PC-9 (cell line): ENCODE measurements at places on chromosomes 6 and 20. TPM values are rescaled to one million over a fixed set of nuclear protein-coding genes. Genes with fewer than 3 reads are reported as not detected.

The SAMD3 gene
- total RNA-seq = not detected in 2 replicates

The PRSS16 gene
- 32.3 and 32.5 TPM in 2 replicates for total RNA-seq

The UST gene
- total RNA-seq = 3.9 and 4.2 TPM in 2 replicates

The GABBR1 gene
- 36.3 and 43.6 TPM in 2 replicates for total RNA-seq

The BPIFB2 gene
- not detected in 2 replicates for total RNA-seq

The GMPR gene
- total RNA-seq = 2.0 and 2.4 TPM in 2 replicates

The RAB22A gene
- 22.6 and 28.9 TPM in 2 replicates for total RNA-seq

The TBP gene
- total RNA-seq = 10.6 and 11.2 TPM in 2 replicates

The PTCRA gene
- total RNA-seq = not detected in 2 replicates

The RBM39 gene
- 354 and 379 TPM in 2 replicates for total RNA-seq

The TNF gene
- total RNA-seq = not detected in 2 replicates

GRCh38 chr6:131258816-131259476, 123.7 kb downstream of the AKAP7 start:
- DNase-seq = no peak

GRCh38 chr6:39924283-39924682, 10.0 kb downstream of the MOCS1 start:
- DNase-seq = no peak

GRCh38 chr20:5197847-5198650, 71.2 kb downstream of the CDS2 start:
- DNase-seq = no peak

DNA sequence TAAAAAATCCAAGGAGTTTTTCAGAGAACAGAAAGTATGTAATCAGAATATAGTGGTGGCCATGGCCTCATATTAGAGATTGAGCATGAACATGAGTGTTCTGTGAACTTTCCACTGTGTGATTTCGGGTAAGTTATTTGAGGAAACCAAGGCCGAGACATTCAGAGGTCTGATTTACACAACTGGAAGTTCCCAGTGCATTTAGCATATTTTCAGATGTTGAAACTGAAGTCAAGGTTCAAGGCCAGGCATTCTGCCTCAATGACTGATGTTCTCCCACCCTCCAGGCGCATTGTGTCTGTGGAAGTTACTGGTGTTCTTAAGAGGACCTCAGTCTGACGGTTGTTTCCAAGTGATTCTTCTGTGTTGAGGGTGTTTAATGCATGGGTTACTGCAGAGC, 26.2 kb downstream of the RNF144B start:
- DNase-seq = no peak

DNA sequence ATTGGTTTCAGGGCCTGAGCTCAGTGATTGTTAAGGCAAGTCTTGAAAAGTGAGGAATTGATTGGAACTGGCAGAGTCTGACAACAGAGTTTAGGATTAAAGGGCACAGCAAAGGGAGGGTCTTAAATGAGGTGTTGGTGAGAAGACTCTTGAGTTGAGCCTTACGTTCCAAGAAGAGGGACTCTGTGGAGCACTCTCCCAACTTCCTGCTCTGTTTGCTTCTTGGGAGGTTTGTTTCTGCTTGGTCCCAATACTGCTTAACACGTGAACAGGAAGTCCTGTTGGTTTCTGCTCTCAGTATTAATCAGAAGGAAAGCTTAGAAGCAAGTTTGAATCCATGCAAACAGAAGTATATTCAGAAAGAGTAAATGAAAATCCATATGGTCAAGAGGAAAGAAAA, 15.6 kb upstream of the SYNDIG1 start:
- DNase-seq = no peak

GRCh38 chr6:142331601-142332000, 29.8 kb downstream of the ADGRG6 start:
- DNase-seq = no peak

- no peak for DNase-seq
These were observed 16.8 kb downstream of the BCL2L1 start for GRCh38 chr20:31705598-31706597.

- DNase-seq = peak; percentile 82
These were observed 195.8 kb upstream of the ZNF184 start for GRCh38 chr6:27668442-27669294.

DNA sequence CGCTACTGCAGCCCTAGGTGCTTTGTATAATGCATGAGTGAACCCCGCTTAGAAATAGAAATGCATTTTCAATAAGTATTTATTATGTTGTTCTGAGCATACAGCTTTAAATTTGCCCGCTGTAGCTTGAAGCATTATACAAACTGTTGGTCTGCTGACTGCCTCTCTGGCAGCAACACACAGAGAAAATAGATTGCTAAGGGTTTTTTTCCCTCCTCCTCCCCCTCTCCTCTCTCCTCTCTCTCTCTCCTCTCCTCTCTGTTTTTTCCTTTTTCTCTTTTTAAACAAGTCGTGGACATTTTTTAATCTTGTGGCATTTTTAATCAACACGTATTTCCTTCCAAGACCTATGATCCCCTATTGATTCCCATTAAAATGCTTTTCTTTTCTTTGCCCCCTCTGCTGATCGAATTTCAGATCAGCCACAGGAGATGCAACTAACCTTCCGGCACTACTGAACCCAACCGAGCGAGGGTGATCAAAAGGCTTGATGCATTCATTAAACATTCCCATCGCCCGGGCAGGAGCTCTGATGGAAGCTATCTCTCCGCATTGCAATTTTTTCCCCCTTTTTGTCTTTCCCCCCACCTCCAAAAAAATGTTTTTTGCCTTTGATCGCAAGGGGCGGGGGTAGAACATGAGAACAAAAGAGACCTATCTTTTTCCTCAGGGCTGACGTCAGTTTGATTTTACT, 90.7 kb upstream of the ARID1B start:
- DNase-seq = peak; percentile 43

- no peak for DNase-seq
These were observed 42.6 kb upstream of the ENPP1 start for GRCh38 chr6:131765081-131765803.

DNA sequence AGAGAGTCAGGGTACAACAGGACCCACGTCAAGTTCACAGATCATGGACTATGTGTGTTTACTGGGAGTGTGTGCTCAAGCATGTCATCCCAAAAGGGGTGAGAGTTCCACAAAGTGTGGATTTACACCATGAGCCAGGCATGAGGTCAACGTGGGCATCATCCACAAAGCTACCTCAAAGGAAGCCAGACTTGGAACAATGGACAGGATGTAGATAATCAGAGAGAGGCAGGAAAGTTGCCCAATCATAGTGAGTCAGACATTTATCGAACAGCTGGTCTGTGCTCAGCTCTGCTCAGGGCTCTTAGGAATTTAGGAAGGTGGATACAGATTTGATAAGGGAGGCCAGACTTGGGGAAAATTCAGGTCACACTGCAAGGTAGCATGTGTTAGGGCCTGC, 317.2 kb upstream of the CDYL start:
- DNase-seq = peak; percentile 80

GRCh38 chr6:53771785-53772624, 22.8 kb upstream of the LRRC1 start:
- DNase-seq = no peak

DNA sequence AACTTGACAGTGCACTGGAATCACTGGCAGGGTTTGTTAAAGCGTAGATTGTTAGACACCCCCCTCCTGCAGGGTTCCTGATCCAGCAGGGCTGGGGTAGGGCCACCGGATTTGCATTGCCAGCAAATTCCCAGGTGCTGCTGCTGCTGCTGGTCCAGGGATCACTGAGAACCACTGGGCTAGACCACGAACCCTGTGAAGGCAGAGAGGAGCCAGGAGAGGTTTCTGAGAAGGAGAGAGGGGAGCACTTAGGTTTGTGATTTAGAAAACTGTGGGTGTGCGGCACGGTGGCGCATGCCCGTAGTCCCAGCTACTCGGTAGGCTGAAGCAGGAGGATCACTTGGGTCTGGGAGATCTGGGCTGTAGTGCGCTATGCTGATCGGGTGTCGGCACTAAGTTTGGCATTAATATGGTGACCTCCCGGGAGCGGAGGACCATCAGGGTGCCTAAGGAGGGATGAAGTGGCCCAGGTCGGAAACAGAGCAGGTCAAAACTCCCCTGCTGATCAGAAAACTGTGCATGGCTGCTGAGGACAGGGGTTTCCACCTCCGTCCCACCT, 53.6 kb upstream of the FAM83D start:
- DNase-seq = no peak

DNA sequence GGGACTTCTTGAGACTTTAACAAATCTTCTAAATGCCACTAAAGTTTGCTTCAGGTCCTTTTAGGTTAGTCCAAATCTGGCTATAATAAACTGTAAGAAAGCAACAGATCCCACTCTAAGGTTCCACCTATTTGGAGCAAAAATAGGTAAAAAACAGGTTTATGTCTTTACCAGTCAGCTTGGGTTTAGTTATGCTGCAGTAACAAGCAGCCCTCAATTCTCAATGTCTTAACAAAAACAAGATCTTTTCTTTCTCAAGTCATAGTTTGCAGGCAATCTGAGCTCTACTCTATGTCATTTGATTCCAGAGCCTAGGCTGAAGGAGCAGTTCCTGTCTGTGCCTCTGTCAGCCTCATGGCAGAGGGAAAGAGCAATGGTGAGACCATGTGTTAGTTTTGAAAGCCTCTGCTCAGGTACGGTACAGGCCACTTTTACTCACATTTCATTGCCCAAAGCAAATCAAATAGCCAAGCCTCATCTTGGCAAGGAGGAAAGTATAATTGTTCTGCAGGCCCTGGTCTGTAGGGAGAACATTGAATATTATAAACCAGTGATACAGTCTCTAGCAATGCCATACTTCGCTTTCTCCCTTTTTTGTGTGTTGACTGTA, 108.6 kb downstream of the CD83 start:
- DNase-seq = no peak

DNA sequence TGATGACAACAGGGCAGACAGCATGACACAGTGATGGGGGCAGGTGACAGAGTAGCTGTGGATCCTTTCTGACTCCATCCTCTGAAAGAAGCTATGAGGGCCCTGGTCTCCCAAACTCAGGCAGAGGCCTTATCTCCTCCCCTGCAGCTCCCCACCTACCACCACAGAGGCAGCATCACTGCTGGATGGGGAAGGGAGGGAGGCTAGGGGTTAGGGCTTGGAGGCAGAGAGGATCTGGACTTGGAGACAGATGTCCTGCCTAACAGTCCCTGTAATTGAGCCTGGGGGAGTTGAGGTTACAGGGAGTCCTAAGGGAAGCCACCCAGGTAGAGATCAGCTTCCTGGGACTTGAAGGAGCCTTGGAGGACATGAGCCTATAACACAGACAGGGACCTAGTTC, 37.9 kb downstream of the FAM110A start:
- no peak for DNase-seq

GRCh38 chr20:58623579-58624473, 27.3 kb upstream of the STX16 start:
- peak; percentile 90 for DNase-seq

- DNase-seq = peak; percentile 74
These were observed 138.4 kb upstream of the TNFAIP3 start for GRCh38 chr6:137728386-137729349.
